Thoracic aorta (tissue), 2 donors: ENCODE measurements at places on chromosomes 5 and 9. TPM values are rescaled to one million over a fixed set of nuclear protein-coding genes. Genes with fewer than 3 reads are reported as not detected.

KCNV2 gene
- not detected for total RNA-seq

GPR21 gene
- 6.4 TPM for total RNA-seq

SPATA31A3 gene
- not detected for total RNA-seq

GRXCR2 gene
- total RNA-seq = not detected

ZNF879 gene
- 6.3 TPM for total RNA-seq

NKD2 gene
- total RNA-seq = 1.5 TPM

NSG2 gene
- total RNA-seq = not detected

IFNA2 gene
- not detected for total RNA-seq

CLPTM1L gene
- total RNA-seq = 155 TPM

SH3TC2 gene
- total RNA-seq = 1.9 TPM

OTP gene
- total RNA-seq = not detected

MYOT gene
- total RNA-seq = 16.4 TPM

COL5A1 gene
- total RNA-seq = 127 TPM

GRCh38 chr9:12441506-12441905 is 251.7 kb upstream of the TYRP1 start:
- no peak for DNase-seq

DNA sequence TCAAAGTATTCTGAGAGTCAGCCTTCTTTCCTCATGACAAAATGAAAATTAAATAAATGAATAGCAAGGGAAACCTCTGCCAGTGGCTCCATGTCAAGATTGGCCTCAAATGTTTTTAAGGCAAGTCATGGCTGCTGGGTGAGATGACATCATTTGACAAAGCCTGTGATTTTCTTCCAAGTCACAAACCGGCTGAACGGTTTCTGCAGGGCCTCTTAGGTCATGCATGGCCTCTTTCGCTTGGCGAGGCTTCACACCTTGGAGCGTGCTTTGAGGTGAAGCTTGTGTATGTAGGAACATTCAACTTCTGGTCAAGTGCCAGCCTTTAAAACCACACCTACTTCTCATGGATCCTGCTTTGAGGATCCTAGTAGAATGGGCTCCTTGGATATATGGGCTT is 161.0 kb upstream of the ZNF618 start:
- DNase-seq = no peak

DNA sequence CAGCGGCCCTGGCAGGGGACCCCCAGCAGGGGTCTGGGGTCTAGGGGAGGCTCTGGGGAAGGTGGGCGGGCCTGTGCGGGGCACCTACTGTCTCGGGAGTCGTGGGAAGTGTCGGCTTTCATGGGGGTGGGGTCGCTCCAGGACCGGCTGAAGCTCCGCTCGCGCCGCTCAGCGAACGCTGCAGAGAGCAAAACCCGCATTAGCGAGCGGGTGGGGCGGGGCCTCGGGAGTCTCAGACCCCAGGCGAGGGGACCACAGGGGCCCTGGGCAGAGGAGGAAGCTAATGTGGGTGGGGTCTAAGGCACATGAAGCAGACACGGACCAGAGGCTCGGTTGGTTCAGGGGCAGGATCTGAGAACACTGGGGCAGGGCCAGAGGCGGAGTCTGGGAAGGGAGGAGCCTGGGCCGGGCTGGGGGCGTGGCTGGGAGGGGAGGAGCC is 5.5 kb downstream of the NSMF start:
- DNase-seq = no peak

DNA sequence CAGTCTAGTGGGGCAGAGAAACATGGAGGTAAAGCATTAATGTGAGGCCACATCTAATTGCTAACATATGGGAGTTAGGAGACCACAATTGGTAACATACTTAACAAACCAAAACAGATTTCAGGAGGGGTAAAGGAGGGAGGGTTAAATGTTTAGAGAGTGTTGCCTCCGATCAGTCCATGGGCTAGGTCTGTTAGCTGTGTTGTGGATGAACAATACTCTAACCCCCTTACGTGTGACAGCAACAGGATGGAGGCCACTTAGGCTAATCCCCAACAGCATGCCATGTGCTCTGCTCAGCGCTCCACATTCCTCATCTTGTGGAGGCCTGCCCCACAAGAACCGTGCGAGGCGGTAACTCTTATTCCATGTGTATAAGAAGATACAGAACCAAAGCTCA is 167.0 kb downstream of the CRB2 start:
- DNase-seq = no peak

DNA sequence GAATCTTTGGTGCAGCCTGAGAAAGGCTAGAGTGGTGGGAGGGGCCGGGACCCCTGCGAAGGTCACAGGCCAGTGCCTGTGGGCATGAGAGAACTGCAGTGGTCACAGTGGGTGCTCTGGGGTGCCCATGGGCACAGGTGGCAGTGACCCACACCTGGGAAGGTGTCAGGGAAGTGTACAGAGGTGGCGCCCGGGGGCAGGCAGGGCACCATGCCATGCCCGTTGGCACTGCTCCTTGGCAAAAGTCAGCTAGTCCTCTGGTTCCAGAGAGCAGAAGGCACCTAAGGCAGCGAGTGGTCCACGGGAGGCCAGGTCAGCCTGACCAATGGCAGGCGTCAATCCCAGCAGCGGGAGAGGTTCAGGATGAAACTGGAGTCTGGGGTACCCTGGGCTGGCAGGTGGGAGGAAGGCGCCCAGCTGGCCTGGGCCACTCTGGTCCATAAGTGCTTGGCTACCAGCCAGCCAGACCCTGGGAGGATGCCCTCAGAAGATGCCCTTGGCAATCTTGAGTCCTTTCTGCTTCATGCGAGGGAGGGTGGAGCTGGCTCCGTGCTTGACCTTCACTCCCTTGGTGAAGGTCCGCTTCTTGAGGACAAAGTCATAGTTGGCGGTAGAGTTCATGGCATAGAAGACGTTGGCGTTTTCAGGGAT is 22.8 kb downstream of the RALGDS start:
- no peak for DNase-seq

DNA sequence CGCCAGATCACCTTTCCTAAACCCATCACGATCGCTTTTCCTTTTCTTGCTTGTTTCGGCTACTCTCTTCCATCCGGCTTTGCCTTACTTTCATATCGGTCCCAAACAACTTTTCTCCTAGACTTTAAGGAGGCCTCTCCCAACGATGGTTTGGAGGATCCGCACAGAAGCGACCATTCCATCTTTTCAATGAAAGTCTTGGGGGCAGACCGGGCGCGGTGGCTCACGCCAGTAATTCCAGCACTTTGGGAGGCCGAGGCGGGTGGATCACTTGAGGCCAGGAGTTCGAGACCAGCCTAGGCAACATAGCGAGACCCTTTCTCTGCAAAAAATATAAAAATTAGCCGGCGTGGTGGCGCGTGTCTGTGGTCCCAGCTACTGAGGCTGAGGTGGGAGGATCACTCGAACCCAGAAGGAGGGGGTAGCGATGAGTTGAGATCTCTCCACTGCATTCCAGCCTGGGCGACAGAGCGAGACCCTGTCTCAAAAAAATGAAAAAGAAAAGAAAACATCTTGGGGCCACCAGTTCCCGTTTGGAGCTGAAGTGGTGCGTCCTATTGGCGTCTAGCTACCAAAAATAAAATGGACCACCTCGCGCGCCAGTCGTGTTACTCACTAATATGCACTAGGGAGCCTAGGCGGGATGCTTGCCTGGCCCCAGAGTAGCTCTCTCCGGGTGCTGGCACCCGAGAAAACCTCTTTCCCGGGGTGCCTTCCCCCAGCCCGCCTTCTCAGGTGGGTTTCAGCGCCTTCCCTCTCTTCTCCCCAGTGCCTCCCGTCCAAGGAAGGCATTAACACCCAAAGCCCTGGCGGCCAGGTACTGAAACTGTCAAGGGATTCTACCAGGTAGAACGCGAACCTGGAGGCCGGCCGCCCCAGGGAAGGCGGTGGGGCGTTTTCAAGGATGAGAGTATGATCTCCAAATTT is 800 bp upstream of the AP3B1 start:
- DNase-seq = no peak

- DNase-seq = no peak
These were observed 28.4 kb downstream of the UNC13B start for GRCh38 chr9:35190203-35190602.

DNA sequence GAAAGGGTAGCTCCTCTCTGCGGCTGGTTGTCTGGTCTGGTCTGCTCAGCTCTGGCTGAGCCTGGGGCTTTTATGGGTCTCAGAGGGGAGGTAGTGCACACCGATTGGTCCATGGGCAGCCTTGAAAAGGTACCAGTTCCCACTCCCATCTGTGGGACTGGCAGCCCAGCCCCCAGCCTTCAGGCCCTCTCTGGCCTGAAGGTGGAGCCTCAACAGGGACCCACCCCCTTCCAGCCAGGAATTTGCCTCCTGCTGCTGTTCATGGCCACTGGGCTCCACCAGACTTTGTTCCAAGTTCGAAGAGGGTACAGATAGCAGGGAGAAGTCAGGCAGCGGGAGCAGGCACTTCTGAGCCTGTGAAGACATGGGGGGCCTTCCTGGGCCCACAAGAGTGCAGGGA is 165.3 kb upstream of the SLC27A6 start:
- no peak for DNase-seq

DNA sequence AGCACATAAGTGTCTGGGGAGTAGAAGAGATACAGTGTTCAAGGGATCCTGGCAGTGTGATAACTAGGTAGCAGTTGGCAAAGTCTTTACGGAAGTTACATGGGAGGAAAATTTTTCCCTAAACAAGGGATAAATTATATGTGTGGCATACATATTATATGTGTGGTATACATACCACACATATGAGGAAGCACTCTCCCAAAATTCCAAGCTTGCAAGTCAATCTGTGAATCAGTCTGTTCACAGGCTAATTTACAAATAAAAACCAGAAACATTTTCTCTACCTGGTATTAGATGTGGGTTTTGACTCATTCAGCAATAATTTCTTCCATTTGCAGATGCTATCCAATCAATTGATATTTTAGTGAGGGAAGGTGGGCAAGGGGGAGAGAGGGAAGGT is 110.0 kb downstream of the ISOC1 start:
- no peak for DNase-seq

- DNase-seq = no peak
These were observed 11.1 kb downstream of the CNTFR start for GRCh38 chr9:34578241-34579103.

- DNase-seq = no peak
These were observed 7.4 kb downstream of the TLX3 start for GRCh38 chr5:171316258-171317121.

- DNase-seq = no peak
These were observed 135.3 kb downstream of the CETN3 start for GRCh38 chr5:90274216-90274615.

DNA sequence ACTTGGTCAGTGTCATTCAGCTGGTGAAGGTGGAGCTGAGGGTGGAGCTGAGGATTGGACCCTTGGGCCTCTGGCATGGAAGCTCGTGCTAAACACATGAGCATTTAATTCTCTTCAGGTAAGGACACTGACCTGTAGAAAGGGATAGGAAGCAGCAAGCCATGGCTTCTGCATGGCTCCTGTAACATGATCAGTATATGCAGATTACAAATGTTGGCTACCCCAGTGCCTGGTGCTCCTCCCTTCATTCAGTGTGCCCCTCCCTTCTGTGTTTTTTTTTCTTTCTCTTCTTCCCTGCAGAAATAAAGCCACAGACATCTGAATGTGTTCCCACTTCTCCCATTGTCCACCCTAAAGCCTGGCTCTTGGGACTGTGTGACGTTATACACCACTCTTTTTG is 52.9 kb downstream of the ARHGAP26 start:
- no peak for DNase-seq

- no peak for DNase-seq
These were observed 20.7 kb upstream of the BASP1 start for GRCh38 chr5:17196697-17197096.

DNA sequence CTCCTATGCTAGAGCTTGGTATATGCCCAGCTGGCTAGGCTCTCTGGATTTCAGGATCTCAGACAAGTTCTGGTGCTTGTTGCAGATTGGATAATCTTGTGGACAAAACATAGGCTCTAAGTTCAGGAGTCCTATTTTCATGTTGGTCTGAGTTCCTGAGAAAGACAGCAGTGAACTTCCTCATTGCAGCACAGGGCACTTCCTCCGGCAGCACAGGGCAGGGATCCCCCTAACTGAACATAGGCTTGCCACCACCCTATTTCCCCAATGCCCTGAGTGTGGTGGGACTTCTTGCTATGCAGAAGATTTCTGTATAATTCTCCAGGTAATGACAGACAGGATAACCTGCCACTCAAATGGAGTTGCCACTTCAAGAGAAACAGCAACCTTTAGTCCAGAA is 220.1 kb downstream of the PIK3R1 start:
- no peak for DNase-seq

DNA sequence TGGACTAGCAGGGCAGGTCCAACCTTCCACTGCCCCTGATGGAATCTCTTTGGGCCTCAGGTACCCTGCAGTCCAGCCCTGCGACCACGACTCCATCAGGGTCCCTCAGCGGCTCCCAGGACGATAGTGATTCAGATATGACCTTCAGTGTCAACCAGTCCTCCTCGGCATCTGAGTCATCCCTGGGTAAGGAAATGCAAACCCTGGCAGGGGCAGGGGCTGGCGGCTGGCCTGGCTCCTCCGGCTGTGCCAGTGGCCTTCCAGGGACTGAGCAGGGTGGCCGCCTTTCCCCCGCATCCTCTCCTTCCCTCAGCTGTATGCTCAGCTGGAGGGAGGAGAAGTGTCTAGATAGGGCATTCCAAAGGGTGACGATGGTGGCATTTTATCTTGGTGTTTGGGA is 45.0 kb downstream of the NEURL1B start:
- no peak for DNase-seq

GRCh38 chr9:79015951-79016350 is 555.8 kb upstream of the TLE4 start:
- DNase-seq = no peak

GRCh38 chr5:138096363-138096762 is 12.5 kb downstream of the WNT8A start:
- no peak for DNase-seq

DNA sequence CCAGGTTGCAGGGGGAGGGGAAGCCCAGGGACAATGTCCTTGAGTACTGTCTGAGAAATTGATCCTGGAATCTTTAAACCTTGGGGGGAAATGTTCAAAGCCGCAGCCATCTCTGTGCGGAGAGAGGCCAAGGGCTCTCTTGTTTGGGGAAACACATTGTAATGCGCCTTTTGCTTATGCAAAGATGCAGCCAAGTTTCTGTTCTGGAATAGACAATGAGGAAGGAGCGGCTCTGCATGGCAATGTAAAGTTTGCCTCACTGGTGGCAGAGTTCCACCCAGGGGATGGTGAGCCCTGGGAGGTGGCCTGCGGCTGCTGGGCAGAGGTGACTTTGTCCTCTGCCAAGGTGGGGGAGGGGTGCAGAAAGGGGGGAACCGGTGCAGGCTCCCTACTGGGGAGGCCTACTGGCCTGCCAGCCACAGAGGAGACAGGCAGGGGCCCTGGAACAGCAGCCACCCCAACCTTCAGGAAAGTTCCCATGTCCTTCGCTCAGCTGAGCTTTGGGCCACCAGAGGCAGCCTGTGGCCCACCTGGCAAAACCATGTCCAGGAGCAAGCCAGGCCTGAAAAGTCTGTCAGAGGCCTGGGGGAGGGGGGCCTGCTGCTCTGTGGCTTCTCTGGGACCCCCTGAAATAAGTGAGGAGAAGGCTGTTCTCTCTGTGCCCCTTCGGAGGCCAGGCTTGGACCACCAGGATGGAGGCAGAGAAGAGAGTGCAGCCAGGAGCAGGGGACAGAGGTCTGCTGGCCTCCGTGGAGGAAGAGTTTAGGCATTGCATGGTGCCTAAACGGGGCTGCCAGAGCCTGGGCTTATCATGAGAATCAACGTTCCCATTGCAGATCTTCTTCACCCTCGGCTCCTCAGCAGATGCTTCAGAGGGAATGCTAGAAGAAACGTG is 127.8 kb downstream of the ZNF354C start:
- no peak for DNase-seq
